ENCODE measurements at places on chromosomes 5 and 9.
A peak's percentile ranks its signal among the peaks of the same experiment; 100 is the strongest.

DNA sequence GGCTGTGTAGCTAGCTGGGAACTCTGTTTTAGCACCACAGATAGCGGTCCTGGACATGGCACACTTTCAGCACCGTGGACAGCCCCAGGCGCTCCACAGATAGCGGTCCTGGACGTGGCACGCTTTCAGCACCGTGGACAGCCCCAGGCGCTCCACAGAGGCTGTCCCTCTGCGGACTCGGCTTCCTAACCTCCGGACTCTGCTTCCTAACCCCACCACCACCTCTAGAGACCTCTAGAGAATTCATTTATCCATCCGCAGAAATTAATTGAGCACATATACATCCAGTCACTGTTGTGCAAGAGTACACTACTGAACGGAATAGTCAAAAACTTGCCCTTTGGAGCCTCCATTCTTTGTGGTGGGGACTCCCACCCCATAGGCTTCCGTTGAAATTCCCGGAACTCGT, 27.4 kb downstream of the UNC5A start:
- peak; percentile 30 for DNase-seq

- no peak for DNase-seq
These were observed 119.3 kb upstream of the DPYSL3 start for GRCh38 chr5:147629196-147629595.

DNA sequence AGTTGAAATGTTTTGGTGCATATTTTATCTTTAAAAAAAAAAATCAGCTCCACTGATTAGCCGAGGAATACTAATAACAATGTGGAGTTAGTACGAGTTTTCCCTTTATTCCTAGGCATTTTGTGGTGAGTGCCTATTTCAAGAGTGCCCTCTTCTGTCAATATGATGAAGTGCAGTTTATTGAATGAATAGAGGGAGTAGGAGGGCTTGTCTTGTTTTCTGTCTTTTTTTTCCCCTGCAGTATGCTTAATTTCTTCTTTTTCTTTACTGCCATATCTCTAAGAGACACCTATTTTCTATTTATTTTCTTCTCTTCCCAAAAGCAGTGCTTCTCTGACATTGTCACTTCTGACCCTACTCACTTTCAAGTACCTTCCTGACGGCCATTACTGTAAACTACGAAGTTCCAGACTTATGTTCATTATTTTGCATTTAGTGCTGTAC, 169.6 kb upstream of the PITX1 start:
- no peak for DNase-seq

DNA sequence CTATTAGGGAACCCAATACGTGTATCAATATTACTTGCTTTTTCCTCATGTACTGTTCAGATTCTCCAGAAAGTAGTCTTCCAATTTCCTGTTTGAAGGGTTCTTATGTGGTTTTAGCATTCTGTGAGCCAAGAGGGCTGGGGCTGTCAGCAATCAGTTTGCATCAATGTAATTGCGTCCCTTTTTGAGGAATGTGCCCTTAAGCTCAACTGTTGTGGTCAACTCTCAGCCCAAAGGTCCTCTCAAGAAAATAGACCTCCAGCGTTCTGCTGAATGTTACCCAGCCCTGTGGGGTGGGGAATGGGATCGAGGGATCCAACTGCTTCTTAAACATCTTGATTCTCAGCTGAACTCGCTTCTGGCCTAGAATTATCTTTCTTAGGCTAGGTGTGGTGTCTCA, 43.8 kb upstream of the CDK20 start:
- DNase-seq = no peak

- no peak for DNase-seq
These were observed 1.5 kb upstream of the PCYOX1L start for GRCh38 chr5:149356391-149356790.

GRCh38 chr9:122930541-122931225, 629 bp downstream of the ZBTB26 start:
- DNase-seq = no peak

DNA sequence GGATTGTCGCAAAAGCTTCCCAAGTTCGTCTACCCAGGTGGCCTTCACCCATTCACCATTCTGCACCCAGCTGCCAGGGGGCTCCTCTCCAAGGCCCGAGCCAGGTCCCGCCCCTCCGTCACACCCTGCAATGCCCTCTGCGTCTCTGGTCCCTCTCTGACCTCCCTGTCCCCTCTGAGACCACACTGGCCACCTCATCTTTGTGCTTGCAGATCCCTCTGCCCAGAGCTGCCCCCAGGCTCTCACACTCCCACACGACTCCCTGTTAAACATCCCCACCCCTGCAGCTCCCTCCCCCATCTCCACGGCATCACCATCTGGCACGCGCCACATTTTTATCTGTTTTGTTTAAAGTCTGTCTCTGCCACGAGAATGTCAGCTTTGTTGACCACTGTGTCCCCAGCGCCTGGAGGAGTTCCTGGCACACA, 243.6 kb downstream of the PBX3 start:
- DNase-seq = no peak

GRCh38 chr5:151078490-151079262, 2.2 kb downstream of the TNIP1 start:
- DNase-seq = no peak

DNA sequence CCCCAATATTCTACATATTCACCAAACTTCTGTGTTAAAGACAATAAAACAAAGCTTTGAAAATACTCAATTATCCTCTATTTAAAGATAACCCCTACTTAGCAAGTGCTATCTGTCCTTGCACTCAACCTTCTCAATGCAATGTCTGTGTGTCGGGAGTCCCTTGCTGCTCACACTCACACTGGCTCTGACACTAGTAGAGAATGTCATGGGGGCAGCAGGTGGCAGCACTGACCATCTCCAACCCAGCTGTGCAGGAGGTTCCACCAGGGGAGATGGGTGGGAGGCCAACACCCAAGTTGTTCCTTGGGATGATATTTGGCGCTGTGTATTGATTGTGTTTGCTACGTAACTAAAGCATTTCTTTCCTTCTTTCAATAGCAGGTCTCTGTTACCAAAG, 59.4 kb upstream of the SIMC1 start:
- no peak for DNase-seq

- DNase-seq = no peak
These were observed 12.2 kb upstream of the MROH2B start for GRCh38 chr5:41083306-41083705.

- no peak for DNase-seq
These were observed 28.0 kb downstream of the DNAJC21 start for GRCh38 chr5:34957321-34957720.

DNA sequence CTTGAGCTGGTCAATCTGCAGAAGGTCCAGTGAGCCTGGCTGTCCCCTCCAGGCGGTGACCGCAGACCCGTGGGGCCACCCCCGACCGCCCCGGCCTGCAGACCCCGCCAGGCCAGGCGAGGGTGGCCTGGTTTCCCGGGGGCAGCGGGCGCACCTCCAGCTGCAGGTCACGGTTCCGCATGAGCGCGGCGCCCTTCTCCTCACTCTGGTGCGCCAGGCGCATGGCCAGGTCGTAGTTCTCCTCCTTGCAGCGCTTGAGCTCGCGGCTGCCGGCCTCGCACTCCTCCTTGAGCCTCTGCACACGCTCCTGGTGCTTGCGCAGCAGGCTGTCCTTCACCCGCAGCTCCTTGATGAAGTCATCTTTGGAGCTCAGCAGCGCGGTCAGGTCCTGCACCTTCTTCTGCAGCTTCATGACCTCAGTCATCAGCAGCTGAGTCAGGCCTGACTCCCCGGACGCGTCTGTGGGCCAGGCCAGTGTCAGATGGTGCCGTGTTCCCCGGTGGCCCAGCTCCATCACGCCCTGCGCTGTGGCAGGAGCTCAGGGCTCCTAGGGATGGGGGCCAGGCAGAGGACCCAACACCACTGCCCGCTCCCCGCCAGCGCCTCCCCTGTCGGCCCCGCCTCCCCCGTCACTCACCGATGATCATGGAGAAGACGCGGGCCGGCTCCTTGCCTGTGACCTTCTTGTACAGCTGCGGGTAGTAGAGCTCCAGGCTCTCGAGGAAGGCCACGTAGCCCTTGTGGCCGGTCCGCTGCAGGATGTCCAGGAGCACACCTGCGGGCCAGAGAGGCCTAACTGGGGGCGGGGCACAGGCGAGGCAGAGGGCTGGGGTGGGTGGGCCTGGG, 2.6 kb downstream of the CARD9 start:
- no peak for DNase-seq

- DNase-seq = no peak
These were observed 119.8 kb downstream of the TENT4A start for GRCh38 chr5:6832994-6833393.

- DNase-seq = no peak
These were observed 61.7 kb upstream of the TAF11L2 start for GRCh38 chr5:17436350-17436749.

DNA sequence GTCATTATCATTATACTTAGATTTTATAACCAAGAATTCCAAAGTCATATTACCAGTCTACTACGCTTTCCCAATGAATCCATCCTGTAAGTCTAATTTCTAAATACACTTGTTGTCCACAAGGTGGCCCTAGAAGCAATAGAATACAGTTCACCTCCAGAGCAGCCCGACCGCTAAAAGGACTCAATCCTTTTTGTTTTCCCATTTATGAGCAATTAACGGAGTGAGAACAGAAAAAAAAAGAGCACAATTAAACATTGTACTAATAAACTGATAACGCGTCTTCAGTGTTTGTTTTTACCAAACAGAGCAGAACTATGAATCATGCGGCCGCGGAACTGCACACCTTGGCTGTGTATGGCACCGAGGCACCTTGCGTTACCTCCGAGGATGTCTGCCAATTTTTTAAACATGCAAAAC, 160.7 kb upstream of the DAPK1 start:
- DNase-seq = no peak

GRCh38 chr5:150124596-150124995, 31.0 kb downstream of the PDGFRB start:
- no peak for DNase-seq

GRCh38 chr9:18208166-18209059, 265.5 kb upstream of the ADAMTSL1 start:
- no peak for DNase-seq

GRCh38 chr5:69084195-69084594, 9.6 kb upstream of the SLC30A5 start:
- DNase-seq = no peak

GRCh38 chr9:136012651-136013050, 51.5 kb upstream of the UBAC1 start:
- DNase-seq = no peak

- no peak for DNase-seq
These were observed 92.7 kb downstream of the DAB2IP start for GRCh38 chr9:121744002-121744686.

DNA sequence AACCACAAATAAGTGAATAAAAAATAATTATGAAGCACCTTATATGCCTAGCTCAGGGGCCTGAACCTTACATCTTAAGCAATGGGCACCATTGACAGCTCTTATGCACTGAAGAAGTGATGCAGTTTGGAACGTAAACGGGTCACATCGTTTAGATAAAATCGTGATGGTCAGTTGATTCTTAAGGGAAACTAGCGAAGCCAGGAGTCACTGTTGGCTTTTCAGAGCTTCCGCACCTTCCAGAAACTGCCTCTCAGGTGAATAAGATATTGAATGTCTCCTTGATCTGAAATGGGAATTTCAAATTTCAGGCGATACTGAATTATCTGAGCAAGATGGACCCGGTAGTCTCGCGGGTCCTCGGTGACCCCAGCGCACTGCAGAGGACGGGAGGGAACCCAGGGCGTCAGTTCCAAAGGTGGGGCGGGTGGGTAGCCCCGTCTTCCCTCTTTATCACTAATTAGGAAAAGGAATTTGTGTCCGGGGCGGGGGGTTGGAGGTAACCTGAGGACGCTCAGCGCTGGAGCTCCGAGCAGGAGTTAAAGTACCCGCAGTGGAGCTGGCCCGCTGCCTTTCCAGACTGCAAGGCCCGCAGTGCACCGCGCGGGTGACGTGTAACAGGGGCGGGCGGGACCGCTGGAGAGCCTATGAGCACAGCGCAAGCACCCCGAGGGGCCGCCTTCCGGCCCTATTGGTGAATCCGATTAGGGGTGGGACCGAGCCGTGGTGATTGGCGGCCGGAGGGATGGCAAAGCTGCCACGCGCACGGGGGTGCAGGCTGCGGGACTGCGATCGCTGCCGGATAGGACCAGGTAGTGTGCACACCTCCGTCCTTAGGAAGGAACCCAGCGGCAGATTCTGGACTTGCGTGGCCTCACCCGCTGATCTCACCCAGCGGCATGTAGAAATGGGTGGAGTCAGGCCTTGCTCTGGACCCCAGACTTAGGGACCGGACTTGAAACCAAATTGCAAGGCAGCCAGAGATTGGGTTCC, 19.7 kb upstream of the GARNL3 start:
- DNase-seq = peak; percentile 91

GRCh38 chr5:107500347-107500746, 170.4 kb downstream of the EFNA5 start:
- no peak for DNase-seq

DNA sequence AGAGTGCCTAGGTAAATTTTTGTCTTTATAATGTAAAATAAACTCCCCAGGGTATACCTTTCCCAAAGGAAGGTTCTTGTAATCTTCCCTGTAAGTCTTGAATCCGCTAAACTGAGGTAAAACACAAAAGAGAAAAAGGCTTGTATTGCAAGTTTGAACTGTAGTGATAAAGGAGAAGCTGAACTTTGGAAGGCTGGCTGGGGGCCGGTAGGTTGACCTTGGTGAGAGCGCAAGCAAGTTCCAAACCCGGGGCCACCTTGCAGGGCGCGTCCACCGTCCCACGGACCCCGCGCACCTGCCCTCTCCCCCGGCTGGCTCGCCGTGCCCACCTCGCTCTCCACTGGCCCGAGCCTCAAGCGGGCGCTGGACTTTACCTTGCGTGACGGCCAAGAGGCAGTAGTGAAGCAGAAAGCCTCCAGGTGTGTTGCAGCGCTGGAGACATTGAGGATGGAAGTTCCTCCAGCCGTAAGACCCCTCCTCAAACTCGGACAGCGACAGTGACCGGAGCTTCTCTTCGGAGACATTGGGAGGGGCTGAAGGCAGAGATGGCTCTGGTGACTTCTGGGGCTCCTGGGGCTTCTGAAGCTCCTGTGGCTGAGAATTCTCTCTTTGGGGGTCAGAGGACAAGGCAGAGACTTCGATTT, 428 bp downstream of the SLCO4C1 start:
- DNase-seq = no peak

- DNase-seq = no peak
These were observed 263.9 kb downstream of the SAXO1 start for GRCh38 chr9:18768951-18769622.
